ENCODE measurements at places on chromosomes 4 and X.

DNA sequence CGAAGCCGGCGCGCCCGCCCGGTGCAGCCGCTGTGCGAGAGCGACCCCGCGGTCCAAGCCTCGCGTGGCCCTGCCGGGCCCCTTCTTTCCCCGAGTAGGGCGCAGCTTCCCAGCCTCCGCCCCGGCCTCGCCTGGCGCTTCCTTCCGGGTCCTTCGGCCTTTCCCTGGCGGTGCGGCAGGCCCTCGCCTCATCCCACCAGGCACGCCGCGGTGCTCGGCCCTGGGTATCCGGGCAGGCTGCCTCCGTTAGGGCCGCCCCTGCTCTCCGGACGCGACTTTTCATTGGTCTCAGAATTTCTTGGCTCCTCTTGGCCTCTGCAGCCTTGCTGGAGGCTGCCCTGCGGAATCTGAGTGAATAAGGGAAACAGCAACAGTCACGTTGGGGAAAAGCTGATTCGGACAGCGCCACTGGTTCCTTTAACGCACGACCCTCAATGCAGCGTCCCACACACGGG lies 429 bp downstream of the UVSSA start:
- DNase-seq, result peak; percentile 70

GRCh38 chrX:74420196-74421035 lies 877 bp upstream of the SLC16A2 start:
- no peak for DNase-seq

DNA sequence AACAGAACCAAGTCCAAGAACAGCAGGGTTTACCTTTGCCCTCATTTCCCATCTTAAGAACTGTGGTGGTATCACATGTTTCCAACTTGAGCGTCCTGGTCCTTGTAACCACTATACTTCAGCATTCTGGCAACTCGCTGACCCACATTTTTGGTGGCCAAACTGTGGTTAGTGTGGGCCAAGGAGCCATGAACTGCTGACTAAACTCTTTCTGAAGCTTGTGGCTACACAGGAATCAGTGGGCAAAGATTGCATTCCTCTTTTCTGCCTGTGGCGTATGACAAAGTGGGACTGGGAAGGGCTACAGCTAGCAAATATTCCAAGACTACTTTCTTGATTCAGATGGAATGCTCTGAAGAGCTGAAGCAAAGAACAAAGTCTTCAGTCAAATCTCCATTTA lies 106.3 kb upstream of the MID1 start:
- peak; percentile 0 for DNase-seq

DNA sequence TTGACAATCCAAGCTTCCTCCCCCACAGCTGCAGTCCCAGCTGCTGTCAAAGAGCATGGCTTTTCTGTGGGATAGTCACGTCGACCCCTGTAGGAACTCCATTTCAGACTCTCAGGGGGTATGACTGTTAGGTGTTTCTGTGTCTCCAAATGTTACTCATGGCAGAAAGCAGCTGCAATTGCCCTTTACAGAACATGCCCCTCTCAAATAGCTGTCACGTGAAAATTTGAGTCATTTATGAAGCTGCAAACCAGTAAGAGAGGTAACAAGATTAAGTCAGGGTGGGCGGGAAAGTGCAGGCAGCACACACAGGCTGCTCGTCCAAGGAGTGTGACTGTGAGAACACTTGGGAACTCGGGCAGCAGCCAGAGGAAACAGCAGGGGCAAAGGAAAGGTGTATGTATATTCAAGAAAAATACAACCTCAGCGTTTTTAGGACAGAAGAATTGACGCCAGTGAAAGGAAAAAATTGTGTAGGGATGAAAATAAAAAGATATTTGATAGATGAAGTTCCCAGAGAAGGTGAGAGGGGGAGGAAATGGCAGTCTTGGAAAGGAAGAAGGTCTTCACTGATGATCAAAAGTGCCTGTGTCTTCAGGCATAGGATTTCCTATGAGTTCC lies 66.5 kb upstream of the TMEM184C start:
- DNase-seq, result no peak

- DNase-seq, result no peak
These were observed 26.7 kb upstream of the TEC start for GRCh38 chr4:48296365-48296764.

DNA sequence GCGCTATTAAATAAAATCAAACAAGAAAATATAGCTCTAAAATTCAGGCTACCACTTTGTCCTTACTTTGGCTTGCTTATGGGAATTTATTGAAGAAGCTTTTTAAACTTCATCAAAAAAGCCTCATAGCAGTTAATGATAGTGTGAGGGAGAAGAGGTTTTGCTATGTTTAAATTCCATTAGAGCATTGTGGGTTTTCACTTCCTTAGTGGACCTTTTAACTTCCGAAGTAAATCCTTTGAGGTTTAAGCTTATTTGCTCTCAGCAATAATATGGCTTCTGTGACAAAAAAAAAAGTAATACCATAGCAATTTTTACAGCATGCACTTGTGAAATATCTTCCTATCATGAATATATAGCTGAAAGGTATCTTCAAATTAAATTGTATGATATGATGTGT lies 120.2 kb upstream of the NDST4 start:
- DNase-seq, result no peak

DNA sequence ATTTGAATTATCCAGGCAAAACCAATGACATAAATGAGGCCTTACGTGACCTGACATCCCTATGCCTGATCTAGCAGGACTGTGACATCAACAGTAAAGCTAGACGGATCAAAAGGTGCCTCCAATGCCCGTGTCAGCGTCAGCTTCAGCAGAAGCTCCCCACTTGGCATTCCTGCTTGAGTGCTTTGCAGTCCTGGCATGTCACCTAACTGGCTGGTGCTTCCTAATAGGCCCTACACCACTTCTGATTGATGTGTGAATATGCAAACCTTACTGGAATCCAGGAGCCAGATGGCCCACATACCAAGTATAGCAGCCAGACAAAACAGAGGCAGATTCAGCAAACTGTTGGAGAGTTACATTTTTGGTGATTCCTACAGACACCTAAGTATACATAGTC lies 224.2 kb downstream of the DMD start:
- DNase-seq, result no peak

DNA sequence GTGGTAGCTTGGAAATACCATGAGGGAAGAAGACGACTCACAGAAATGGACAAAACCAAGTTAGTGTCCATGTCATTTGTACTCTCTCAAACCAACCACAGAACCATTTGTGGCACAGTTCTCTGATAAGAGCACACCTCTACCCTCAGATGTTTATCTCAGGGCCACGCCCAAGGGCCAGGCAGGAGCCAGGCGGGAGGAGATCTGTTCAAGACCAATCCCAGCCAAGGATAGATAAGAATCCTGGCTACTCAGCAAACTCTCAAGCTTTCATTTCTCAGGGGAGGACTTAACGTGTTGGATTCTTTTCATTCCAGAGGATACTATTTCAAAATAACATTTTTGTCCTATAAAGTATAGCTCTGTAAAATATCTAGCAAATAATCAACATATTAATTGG lies 95.0 kb downstream of the NYX start:
- DNase-seq, result no peak

Measured in inflammatory macrophage treated with lipopolysaccharide for 4 hours (primary cell).